ENCODE measurements at places on chromosomes 13 and 19.
A peak's percentile ranks its signal among the peaks of the same experiment; 100 is the strongest.

DNA sequence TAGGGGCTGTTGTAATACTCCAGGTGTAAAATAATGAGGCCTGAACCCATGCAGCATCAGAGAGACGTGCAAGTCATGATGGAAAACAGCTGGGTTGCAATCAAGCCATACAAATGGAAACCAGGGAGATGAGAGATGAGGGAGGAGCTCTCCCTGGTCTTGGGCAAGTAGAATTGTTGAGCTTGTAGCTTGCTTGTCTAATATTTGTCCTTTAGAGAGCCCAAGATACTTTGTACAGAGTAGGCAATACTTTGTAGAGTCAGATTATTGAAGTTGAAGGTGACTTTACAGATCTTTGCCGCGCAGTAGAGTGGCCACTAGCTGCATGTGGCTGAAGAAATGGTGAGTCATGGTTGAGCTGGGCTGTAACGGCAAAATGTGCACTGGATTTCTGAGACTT lies 8.3 kb downstream of the ATP8A2 start:
- DNase-seq: no peak

DNA sequence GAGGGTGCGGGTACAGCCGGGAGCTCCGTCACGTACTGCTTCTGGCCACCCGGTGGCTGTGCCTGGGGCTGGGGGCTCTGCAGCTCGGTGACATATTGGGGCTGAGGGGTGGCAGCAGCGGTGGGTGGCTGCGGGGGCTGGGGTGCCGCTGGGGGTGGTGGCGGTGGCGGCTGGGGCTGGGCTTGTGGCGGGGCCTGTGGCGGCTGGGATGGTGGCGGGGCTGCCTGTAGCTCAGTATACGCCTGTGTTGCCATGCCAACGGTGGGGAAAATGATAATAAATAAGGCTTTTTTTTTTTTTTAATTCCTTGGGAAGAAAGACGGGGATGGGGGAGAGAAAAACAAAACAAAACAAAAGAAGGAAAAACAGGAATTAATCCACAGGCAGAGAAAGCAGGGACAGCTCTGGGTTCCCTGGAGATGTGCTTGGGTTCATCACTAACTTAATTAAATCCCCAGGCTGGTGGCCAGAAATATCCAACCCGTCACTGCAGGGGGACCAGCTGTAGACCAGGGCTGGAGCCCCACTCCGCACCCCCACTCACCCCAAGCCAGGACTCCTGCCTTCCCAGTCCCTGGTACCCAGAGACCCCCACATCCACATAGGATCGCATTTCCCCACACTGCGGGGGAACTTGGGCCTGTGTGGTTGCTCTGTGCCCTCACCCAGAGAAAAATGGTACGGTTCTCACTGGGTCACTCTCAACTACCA lies 12.4 kb downstream of the RFX1 start:
- no peak for DNase-seq

GRCh38 chr19:29953352-29954247 lies 11.6 kb downstream of the URI1 start:
- no peak for DNase-seq

- DNase-seq: no peak
Measured at GRCh38 chr13:65508338-65508737, 1721.8 kb downstream of the PCDH9 start.

DNA sequence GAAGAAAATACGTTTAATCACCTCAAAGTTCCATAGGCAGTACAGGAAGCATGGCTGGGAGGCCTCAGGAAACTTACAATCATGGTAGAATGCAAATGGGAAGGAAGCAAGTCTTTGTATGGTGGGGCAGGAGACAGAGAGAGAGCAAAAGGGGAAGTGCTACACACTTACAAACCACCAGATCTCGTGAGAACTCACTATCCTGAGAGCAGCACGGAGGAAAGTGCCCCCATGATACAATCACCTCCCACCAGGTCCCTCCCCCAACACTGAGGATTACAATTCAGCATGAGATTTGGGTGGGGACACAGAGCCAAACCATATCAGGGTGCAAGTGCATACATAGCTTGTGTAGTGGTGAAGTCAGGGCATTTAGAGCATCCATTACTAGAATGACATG lies 92.3 kb upstream of the ANKRD10 start:
- no peak for DNase-seq

DNA sequence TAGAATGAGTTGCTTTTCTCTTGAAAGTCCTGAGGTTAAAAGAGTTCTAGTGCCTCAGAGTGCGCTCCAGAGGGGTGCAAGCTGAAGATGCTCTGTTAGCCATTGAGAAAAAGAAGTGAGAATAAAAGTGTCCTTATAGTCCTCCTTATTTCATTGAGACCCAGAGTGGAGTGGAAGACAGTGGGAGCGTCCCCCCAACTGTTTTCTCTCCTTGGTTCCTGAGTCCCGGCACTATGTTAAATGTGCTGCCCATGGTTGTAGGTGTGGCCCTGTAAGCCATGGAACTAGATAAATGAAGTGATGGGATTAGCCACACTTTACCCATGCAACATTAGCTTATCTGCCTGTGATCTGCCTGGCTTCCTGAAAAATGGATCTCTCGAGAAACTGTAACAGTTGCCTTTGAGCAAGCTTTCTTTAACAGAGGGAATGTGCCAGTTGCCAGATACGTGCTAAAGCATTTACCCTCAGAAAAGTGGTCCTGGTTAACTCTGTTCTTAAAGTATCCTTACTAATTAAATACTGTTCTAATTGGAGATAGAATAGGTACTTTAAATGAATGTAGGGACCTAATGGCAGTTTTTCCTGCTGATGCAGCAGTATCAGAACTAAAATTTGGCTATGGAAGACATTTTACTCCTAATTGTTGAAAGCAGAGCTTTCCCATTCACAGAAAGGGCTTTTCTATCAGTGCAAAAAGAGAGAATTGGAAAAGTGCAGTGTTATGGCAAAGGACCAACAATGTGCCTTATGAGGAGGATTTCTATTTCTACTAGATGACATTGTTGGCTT lies 21.4 kb upstream of the PSG9 start:
- DNase-seq: no peak

- DNase-seq: no peak
Measured at GRCh38 chr19:2251106-2252054, 2.3 kb downstream of the AMH start.

- no peak for DNase-seq
Measured at GRCh38 chr13:79933389-79933788, 407.5 kb downstream of the SPRY2 start.

DNA sequence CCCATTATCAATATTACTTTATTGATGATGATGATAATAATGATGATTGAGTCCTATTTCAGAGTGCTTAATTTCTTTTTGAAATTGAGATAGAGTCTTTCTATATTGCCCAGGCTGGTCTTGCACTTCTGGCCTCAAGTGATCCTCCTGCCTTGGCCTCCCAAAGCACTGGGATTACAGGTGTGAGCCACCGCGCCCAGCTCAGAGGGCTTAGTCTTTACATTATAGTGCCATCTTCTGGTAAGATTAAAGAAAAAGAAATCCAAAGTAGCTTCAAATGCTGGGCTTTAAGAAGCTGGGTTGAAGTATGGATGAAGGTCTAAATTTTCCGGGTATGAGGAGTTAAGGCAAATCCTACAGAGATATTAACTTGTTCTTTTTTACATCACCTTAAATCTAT lies 3.4 kb upstream of the ZNF333 start:
- DNase-seq: no peak

GRCh38 chr13:46817095-46817494 lies 20.1 kb upstream of the ESD start:
- no peak for DNase-seq

GRCh38 chr13:114116734-114117133 lies 15.7 kb downstream of the RASA3 start:
- DNase-seq: no peak

DNA sequence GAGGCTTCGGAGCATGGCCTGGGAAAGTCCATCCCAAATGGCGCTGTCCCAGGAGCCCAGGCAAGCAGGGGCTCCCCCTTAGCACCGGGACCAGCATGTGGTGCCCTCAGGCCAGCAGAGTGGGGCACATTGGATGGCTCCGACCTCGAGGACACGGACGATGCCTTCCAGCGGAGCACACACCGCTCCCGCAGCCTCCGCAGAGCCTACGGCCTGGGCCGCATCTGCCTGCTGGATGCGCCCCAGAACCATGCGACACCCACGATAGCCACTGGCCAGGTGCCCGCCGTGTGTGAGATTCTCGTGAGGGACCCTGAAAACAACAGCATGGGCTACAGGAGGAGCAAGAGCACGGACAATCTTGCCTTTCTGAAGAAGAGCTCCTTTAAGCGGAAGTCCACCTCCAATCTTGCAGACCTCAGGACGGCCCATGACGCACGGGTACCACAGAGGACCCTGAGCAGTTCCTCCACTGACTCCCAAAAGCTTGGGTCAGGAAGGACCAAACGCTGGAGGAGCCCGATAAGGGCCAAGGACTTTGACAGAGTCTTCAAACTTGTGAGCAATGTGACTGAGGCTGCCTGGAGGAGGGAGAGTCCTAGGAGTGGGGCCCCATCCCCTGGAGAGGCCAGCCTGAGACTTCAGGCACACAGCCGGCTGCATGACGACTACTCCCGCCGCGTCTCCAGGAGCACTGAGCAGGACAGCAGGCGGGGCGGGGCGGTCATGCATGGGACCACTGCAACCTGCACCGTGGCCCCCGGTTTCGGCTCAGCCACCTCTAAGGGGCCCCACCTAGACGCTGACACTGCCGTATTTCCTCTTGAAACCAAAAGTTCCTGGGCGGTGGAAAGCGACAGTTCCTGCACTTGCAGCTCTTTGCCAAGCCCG lies 63.1 kb downstream of the SPATA13 start:
- no peak for DNase-seq

DNA sequence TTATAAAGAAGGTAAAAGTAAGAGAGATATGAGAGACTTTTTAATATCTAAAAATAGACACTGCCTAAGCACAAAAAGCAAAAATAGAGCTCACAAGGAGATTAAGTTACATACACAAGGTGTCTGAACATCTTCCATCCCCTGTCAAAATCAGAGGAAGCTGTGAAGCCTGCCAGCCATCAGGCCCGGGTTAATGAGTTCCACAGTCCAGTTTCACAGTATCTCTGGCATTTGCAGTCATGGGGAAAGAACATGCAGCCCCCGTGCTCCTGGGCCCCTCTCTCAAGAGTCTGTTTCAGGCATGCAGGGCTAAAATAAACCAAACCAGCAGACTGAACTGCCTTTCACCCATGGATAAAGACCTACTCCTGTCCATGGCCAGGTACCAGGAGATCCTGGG lies 79.2 kb downstream of the TBC1D4 start:
- no peak for DNase-seq

- peak; percentile 35 for DNase-seq
Measured at GRCh38 chr19:12838886-12839756, 806 bp downstream of the MAST1 start.

- no peak for DNase-seq
Measured at GRCh38 chr19:42287017-42287826, 14.7 kb upstream of the PRR19 start.

DNA sequence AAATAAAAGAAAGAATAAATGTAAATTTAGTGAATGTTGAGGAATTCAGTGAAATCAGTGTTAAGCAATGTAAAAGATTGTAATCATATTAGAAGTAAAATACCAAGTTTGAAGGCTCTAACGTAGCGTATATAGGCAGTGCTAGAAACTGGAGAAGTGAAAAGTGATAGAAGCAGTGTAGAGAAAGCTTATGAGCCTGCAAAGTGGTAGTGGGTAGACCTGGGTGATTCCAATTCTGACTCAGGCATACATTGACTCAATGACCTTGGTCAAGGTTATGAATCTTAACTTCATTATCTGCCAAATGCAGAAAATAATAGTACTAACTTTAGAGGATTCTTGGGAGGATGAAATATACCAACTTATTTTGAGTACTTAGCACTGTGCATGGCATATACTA lies 4.1 kb downstream of the SLC10A2 start:
- DNase-seq: no peak

DNA sequence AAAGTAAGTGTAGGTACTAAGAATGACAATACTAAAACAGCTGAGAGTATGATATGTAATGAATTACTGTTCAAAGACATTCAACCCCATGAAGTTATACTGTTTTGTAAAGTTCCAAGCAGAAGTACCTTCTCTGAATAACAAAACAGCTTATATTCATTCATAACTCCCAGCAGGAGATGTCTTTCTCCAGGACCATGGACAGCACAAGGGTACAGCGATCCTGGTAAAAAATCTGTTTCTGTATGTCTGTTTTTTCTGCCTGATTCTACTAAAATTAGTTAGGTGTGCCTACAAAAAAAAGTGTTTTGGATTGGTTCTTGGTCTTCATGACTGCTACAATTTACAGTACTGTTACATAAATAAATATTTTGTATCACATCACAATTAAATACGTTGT lies 172.5 kb upstream of the SLITRK5 start:
- no peak for DNase-seq

GRCh38 chr13:90648497-90648896 lies 699.0 kb upstream of the MIR17HG start:
- no peak for DNase-seq

DNA sequence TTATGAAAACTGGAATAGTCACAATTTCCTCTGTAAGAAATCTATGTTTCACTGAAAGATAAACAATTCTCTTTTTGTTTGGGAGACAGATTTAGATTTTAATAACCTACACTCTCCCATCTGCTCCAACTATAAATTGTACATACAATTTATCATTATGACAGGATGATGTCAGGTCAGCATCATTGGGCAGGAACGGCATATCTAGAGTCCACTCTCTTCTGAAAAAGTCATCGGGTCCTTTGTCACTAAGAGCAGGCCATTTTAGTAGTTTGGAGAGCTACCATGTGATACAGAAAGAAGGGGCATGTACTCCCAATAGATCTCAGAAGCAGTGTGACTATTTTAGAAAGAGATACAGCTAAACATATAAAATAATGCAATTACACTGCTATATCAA lies 180.8 kb upstream of the ARGLU1 start:
- DNase-seq: no peak

DNA sequence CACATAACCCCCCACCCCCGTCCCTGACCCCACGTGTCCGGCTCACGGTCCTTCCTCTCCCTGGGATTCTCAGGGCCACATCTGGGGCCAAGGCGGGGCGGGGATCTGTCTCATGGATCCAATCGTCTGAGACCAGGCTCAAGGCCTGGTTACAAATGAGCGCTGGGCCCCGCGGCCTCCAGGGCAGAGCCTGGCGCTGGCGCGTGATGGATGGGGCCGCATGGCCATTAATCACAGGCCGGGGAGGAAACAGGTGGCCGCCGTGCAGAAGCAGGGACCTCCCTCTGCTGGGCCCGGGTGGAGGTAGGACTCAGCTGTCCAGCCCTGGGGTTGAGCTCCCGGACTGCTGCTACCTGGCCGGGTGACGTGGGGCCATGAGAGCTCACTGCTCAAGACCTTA lies 5.8 kb upstream of the TLE5 start:
- peak; percentile 78 for DNase-seq

GRCh38 chr19:5578097-5578846 lies 10.5 kb upstream of the TINCR start:
- peak; percentile 50 for DNase-seq

- no peak for DNase-seq
Measured at GRCh38 chr13:48829536-48829935, 146.2 kb upstream of the FNDC3A start.

DNA sequence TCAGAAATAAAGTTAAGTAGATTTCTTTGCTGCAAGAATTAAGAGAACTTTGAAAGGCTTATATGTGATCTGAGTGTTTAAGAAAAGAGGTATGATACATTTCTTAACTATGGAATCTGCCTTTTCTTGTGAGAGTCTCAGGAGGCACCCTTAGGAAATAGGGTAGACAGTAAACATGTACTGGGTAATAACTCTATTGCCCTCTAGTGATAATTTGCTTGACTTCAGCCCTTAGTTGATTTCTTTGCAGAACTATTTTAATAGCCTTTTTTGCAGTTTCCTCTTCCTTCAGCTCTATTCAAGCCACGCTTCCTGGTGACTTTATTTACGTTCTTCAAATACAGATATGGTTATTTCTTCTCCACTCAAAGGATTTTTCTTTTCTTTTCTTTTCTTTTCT lies 37.0 kb upstream of the CCNA1 start:
- no peak for DNase-seq

- no peak for DNase-seq
Measured at GRCh38 chr19:51698296-51698695, 5.2 kb downstream of the SPACA6 start.
